ENCODE measurements at places on chromosomes 6 and 20.

DNA sequence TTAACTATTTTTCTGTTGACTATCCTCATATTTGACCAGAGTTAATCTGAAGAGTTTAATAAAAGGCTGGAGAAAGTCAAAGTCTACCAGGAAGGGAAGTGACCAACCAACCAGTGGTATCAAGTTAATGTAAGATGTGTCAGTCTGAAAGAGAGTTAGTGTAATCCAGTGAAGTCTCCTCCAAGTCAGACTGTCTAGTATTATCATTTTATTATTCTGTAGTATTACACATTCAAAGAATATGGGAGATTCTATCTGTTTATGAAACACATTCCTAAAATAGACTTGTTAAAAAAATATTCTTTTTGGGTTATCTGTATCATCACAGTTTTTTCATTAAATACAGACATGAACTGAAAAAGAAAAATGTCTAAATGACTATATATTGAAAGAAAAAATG is 194.4 kb downstream of the BTBD9 start:
- peaks cover 7% of the 10 kb centered on the region for H3K4me1 ChIP-seq
- no peaks in the 10 kb centered on the region for H3K36me3 ChIP-seq
- DNase-seq, result no peak

GRCh38 chr6:4844108-4844507 is 67.9 kb downstream of the CDYL start:
- no peaks in the 10 kb centered on the region for H3K27me3 ChIP-seq
- no peaks in the 10 kb centered on the region for H3K36me3 ChIP-seq
- no peaks in the 10 kb centered on the region for H3K4me1 ChIP-seq
- H3K27ac ChIP-seq, result no peak overlapping the region
- no peak for DNase-seq
- H3K4me3 ChIP-seq, result no peak overlapping the region

DNA sequence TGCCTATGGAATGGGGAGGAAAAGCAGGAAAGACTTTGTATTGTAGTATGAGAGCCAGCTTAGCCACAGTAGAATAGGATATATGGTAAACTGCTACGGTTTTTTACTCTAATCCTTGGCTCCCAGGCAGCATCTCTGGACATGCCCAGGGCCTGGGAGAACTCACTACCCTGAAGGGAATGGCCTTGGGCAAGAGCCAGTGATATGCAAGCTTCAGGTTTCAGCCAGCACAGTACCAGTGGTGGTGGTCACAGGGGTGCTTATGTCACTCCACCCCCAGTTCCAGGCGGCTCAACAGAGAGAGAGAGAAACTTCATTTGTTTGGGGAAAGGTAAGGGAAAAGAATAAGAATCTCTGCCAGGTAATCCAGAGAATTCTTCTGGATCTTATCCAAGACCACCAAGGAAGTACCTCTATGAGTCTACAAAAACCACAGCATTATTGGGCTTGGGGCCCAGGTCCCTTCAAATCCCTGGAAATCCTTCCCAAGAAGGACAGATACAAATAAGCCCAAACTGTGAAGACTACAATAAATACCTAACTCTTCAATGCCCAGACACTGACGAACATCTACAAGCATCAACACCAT is 121.2 kb downstream of the THBS2 start:
- no peak overlapping the region for H3K27ac ChIP-seq
- DNase-seq, result no peak

- no peaks in the 10 kb centered on the region for H3K27me3 ChIP-seq
- no peaks in the 10 kb centered on the region for H3K36me3 ChIP-seq
- peaks cover 26% of the 10 kb centered on the region for H3K4me1 ChIP-seq
- DNase-seq, result no peak
- no peak overlapping the region for H3K4me3 ChIP-seq
These were observed 36.3 kb downstream of the CARMIL1 start for GRCh38 chr6:25315194-25316177.

- no peaks in the 10 kb centered on the region for H3K27me3 ChIP-seq
- H3K27ac ChIP-seq, result no peak overlapping the region
- no peak overlapping the region for H3K4me3 ChIP-seq
- peaks cover 35% of the 10 kb centered on the region for H3K4me1 ChIP-seq
- H3K36me3 ChIP-seq, result no peaks in the 10 kb centered on the region
These were observed 29.1 kb downstream of the RALY start for GRCh38 chr20:34022839-34023234.

- H3K27me3 ChIP-seq, result peaks cover 4% of the 10 kb centered on the region
- no peak overlapping the region for H3K4me3 ChIP-seq
- no peak overlapping the region for H3K27ac ChIP-seq
- H3K4me1 ChIP-seq, result peaks cover 10% of the 10 kb centered on the region
These were observed 23.9 kb upstream of the C6orf141 start for GRCh38 chr6:49526598-49526997.

- H3K27ac ChIP-seq, result peak overlapping the region; percentile 59
- no peaks in the 10 kb centered on the region for H3K27me3 ChIP-seq
- H3K36me3 ChIP-seq, result no peaks in the 10 kb centered on the region
- H3K4me3 ChIP-seq, result peak overlapping the region; percentile 29
These were observed 11.6 kb downstream of the BACH2 start for GRCh38 chr6:90285042-90285481.

DNA sequence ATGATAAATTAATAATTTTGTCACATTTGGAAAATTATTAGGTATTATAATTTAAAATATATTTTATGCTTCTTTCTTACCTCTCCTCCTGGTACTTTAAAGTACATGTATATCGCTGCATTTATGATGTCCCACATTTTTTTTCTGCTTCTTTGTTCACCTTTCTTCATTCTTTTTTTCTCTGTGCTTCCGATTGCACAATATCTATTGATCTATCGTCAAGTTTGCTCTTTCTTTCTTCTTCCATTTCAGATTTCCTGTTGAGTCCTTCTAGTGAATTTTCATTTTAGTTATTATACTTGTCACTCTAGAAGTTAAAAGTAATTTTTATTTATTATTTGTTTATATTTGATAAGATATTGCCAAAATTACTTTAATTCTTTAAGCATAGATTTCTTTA is 441.0 kb upstream of the HS3ST5 start:
- no peaks in the 10 kb centered on the region for H3K4me1 ChIP-seq
- no peak overlapping the region for H3K4me3 ChIP-seq
- H3K36me3 ChIP-seq, result no peaks in the 10 kb centered on the region
- no peak overlapping the region for H3K27ac ChIP-seq

GRCh38 chr6:148757944-148758480 is 11.2 kb downstream of the UST start:
- H3K36me3 ChIP-seq, result no peaks in the 10 kb centered on the region
- H3K27ac ChIP-seq, result no peak overlapping the region
- H3K4me3 ChIP-seq, result no peak overlapping the region
- no peak for DNase-seq

DNA sequence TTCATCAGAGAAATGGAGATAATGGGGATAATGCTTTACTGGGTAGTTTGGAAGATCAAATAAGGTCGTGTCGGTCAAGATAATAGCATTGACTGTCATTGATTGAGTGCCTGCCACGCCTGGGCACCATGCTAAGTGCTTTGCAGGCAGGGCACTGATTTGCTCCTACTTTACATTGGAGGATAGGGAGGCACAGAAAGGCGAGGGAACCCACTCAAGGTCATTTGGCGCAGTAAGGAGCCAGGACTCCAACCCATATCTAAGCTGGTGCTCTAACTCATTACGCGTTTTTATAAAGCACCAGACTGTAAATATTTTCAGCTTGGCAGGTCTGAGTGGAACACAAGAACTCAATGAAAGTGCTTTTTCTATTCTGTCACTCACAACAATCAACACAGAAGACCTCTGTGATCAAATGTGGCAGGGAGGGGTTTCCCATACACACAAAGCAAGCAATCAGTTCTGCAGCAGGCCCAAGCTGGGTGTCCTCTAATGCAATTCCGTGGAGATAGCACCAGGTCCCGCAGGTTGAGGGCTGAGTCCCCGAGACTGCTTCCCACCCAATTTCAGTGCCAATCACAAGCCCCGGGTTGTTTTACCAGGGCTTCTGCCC is 373.6 kb downstream of the CDH26 start:
- H3K27ac ChIP-seq, result no peak overlapping the region
- H3K36me3 ChIP-seq, result no peaks in the 10 kb centered on the region
- no peaks in the 10 kb centered on the region for H3K4me1 ChIP-seq
- no peak overlapping the region for H3K4me3 ChIP-seq
- no peak for DNase-seq

- H3K36me3 ChIP-seq, result no peaks in the 10 kb centered on the region
- no peak overlapping the region for H3K4me3 ChIP-seq
- H3K4me1 ChIP-seq, result no peaks in the 10 kb centered on the region
- no peak overlapping the region for H3K27ac ChIP-seq
- no peak for DNase-seq
These were observed 14.7 kb downstream of the DPPA5 start for GRCh38 chr6:73339340-73339739.

GRCh38 chr20:10733122-10733521 is 59.3 kb upstream of the JAG1 start:
- peaks cover 7% of the 10 kb centered on the region for H3K4me1 ChIP-seq
- no peak for DNase-seq
- H3K27me3 ChIP-seq, result no peaks in the 10 kb centered on the region
- H3K27ac ChIP-seq, result no peak overlapping the region
- no peaks in the 10 kb centered on the region for H3K36me3 ChIP-seq

- no peaks in the 10 kb centered on the region for H3K4me1 ChIP-seq
- DNase-seq, result no peak
- H3K4me3 ChIP-seq, result no peak overlapping the region
- H3K27me3 ChIP-seq, result no peaks in the 10 kb centered on the region
- H3K36me3 ChIP-seq, result no peaks in the 10 kb centered on the region
These were observed 754.5 kb downstream of the HDGFL1 start for GRCh38 chr6:23323897-23324296.

- H3K4me3 ChIP-seq, result no peak overlapping the region
- peak; percentile 45 for DNase-seq
- no peak overlapping the region for H3K27ac ChIP-seq
- no peaks in the 10 kb centered on the region for H3K36me3 ChIP-seq
These were observed 165.1 kb upstream of the PROKR2 start for GRCh38 chr20:5481872-5482271.

DNA sequence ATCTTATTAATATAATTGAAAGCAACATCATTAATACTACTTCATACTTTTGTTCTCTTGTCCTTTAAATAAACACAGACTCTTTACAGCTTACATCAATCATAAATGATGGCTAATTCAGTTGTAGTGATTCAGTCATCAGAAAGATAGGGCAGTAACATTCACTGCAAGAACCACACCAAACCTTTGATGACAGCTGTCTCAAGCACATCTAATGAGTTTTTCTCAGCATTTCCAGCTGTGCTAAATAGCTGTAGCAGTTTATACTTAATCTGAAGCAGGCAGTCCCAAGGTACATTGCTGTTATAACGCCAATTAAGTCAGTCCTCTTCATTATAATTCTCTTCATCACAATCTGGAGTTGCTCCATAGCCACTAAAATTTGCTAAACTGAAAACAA is 45.7 kb downstream of the PREP start:
- no peaks in the 10 kb centered on the region for H3K4me1 ChIP-seq
- no peaks in the 10 kb centered on the region for H3K27me3 ChIP-seq
- H3K36me3 ChIP-seq, result peaks cover 33% of the 10 kb centered on the region
- no peak overlapping the region for H3K27ac ChIP-seq

DNA sequence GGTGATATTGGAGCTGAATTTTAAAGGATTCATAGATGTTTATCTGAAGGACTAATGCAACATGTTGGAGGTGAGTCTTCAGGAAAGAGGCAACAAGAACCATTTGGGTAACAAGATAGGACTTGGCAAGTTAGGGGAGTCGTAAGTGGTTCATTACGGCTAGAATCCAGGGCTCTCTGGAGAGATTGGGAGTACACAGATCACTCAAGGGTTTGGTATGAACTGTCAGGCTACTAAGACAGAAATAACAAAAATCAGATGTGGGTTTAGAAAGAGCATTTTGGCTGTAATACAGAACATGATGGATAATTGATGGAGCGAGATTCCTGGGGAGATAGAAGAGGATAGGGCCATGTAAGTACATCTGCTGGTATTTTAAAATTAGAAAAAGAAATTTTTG is 86.3 kb upstream of the ESR1 start:
- H3K4me1 ChIP-seq, result no peaks in the 10 kb centered on the region
- H3K27me3 ChIP-seq, result no peaks in the 10 kb centered on the region
- H3K36me3 ChIP-seq, result no peaks in the 10 kb centered on the region
- DNase-seq, result no peak

All from suprapubic skin (tissue), 4 donors.